ENCODE measurements at places on chromosomes 5 and 9. TPM values are rescaled to one million over a fixed set of nuclear protein-coding genes. Genes with fewer than 3 reads are reported as not detected.

The GARIN3 gene
- total RNA-seq = not detected

The NPR3 gene
- 2.8 TPM for total RNA-seq

The SLC6A7 gene
- total RNA-seq = not detected

The COL23A1 gene
- not detected for total RNA-seq

The KLHL3 gene
- 1.3 TPM for total RNA-seq

The ACOT12 gene
- not detected for total RNA-seq

The PAPPA gene
- 80.5 TPM for total RNA-seq

The LCN6 gene
- total RNA-seq = not detected

The STPG3 gene
- total RNA-seq = not detected

The PCDH12 gene
- total RNA-seq = 0.16 TPM

The TXNDC8 gene
- not detected for total RNA-seq

The PDZD2 gene
- total RNA-seq = under 0.01 TPM

The C5orf47 gene
- not detected for total RNA-seq

The CFAP90 gene
- not detected for total RNA-seq

The ADGRD2 gene
- total RNA-seq = not detected

The IL6ST gene
- 1,116 TPM for total RNA-seq
